GM13977 (cell line): ENCODE measurements at places on chromosomes 2 and 18.

DNA sequence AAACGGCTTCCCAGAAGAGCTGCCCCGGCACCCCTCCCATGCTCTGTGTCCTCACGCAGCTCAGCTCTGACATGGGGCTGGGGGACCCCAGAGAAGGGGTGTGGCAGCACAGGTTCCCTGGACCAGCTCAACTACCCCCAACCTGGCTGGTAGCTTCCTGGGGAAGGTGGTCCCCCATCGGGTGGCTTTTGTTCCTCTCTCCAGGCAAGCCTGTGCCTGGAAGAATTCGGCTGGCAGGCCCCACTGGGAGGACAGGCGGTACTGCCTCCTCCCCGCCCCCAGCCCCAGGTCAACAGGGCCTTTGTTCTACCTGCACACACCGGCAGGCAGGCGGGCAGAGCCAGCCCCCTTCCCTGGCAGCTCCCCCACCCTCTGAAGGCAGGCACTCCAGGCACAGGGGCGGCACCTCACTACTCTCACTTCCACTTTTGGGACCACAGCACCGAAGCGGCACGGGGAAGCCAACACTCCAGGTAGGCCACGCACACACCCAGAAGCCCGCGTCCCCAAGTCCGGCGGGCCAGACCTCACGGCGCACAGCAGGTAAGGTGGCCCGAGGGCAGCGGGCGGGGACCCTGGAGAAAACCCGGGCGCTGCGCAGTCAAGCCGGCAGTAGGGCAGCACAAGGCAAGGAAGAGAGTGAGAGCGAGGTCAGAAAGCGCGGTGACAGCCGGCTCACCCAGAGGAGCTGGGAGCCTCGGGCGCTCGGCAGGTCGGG, 1.3 kb downstream of the HS6ST1 start:
- peak; percentile 78 for DNase-seq

GRCh38 chr2:106096299-106097037, 97.6 kb downstream of the UXS1 start:
- DNase-seq = no peak

- DNase-seq = no peak
These were observed 6.1 kb downstream of the STK11IP start for GRCh38 chr2:219603771-219604170.

DNA sequence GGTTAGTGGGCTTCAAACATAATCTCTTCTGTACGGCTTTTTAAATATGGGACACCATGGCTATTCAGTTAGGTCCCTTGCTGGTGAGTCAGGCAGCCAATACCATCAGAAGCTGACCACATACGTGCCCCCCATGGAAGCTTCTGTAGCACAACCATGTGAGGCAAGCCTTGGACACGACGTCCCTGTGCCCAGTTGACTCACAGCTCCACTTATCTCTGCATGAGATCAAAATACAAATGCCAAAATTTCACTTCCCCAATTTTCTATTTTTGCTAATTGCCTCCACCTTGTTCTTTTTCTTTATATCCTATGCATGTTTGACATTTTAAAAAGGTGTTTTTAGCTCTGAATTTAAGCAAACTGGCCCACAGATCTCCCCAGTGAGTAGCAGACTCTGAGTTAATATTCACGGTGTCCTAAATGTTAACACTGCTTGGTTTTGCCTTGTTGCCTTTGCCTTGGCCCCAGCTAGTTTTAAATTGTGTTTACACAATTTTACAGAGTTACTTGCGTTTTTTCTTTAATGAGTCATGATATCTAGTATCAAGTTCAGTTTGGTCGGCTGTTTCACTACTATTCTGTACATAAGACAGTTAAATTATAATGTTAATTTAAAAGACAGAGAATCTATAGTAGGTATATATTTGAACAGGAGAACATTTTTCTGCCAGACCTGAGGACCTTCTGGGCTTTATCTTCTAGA, 77.5 kb downstream of the CDCA7 start:
- no peak for DNase-seq

- DNase-seq = no peak
These were observed 68.2 kb downstream of the ZNF521 start for GRCh38 chr18:25283781-25284180.

DNA sequence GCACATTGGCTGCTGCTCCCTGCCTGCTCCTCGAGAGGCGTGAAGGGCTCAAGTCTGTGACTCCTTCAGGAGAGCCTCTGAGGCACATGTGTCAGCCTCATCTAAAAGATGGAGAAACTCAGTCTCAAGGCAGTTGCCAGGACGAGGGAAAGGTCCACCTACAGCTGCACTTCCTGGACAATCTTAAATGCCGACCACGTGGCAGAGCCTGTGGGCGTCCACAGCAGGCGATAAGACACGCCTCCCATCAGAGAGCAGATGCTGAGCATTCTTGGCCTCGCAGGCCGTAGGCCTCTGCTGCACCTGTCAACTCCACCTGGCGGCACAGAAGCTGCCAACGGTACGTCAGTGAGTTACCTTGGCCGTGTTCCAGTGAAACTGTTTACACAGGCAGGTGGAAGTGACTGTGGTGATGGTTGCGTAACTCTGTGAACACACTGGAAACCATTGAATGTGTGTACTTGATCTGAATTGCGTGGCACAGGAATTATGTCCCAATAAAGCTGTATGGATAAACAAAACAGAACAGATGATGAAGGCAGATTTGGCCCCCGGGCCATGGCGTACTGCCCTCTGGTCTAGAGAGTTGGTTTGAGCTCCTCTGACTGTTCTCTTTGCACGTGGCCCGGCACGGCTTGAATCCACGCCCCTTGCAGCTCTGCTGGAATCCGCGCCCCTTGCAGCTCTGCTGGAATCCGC, 114.5 kb downstream of the RNF144A start:
- no peak for DNase-seq

- no peak for DNase-seq
These were observed 48.8 kb downstream of the ALPK2 start for GRCh38 chr18:58580078-58580477.

DNA sequence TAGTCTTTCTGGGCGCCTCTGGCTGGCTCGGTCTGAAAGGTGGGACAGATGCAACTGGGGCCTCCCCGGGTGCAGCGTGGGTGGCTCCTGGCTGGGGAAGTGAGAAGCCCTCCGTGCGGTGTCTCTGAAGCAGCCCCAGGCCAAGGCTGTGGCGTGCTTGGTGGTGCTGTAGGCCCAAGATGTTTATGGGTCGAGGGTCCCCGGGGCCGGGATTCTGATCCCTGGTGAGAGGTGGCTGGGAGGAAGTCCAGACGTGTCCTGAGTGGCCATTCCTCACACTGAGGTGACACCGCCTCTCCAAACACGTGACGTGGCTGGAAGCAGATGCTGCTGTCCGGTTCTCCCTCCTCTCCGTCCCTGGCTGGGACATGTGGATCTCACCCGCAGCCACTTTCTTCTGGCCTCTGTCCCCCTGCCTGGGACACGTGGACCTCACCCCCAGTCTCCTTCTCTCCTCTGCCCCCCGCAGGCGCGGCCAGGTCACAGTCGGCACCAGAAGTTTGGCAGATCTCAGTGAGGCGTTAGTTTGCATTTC, 12.6 kb downstream of the RTP5 start:
- peak; percentile 83 for DNase-seq

GRCh38 chr2:118975133-118975532, 33.1 kb downstream of the MARCO start:
- no peak for DNase-seq

DNA sequence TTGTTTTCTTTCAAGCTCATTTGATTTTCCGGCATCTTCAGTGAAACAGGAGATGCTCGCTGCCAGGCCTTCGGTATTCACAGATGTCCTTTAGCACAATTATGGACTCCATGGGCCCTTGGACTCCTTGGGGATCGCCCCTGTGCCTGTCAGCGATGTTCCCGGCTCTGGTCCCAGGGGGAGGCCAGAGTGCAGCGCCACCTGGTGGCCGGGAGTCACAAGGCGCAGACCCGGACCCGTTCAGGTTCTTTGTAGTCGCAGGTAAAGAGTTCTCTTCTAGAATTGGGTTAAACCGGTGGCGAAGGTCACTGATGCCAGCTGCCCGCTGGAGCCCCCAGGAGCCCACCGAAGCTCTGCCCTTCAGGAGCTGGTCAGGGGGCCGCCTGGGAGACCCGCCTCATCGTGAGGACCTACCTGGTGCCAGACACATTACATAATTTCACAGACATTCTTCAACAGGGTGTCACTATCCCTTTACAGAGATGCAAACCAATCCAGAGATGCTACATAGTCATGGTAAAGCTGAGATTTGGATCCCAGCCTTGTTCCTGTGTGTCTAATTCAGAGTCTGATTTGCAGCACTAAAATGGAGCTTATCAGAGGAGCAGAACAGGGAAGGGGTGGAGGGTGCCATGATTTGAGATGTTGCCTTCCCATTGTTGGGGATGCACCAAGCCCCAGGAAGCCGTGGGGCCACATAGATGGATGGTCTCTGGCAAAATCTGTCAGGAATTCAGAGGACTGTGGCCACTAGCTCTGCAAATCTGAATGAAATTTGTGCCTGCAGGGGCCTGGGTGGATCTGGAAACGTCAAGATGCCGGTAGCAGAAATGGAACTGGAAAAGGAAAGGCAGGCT, 6.0 kb upstream of the INPP5D start:
- DNase-seq = peak; percentile 90

- no peak for DNase-seq
These were observed 628 bp upstream of the PTPN2 start for GRCh38 chr18:12884406-12885323.

- no peak for DNase-seq
These were observed 41.5 kb upstream of the PUM2 start for GRCh38 chr2:20391951-20392699.

GRCh38 chr2:148529745-148530144, 114.8 kb upstream of the EPC2 start:
- DNase-seq = no peak

DNA sequence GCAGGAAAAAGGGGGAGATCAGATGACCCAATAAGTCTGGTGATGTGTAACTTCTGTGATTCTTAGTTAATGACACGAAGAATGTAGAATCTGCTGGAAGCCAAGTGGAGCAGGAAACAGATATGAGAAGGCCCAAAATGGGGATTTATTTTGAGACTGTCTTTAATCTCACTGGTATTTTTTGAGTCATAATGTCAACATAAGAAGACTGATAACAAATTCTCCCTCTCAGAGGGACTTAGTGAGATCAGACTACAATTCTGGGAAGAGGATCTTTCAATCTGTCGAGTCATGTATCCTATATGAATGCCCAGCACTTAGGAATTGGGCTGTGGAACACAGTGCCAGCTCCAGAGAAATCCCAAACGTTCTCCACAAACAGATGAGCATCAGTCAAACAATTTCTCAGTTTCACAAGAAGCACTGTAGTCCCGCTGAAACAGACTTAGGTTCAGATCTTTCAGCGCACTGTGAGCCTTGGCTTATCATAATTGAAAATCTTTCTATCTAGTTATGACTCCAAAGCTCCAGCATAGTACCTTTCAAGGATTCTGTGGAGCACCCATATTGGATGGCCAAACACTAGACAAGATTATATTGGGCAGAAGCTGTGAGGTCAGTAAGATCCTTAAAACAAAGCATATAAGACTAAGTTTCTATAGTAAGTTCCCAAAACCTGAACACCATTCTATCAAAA, 738.2 kb downstream of the LRP1B start:
- DNase-seq = no peak

DNA sequence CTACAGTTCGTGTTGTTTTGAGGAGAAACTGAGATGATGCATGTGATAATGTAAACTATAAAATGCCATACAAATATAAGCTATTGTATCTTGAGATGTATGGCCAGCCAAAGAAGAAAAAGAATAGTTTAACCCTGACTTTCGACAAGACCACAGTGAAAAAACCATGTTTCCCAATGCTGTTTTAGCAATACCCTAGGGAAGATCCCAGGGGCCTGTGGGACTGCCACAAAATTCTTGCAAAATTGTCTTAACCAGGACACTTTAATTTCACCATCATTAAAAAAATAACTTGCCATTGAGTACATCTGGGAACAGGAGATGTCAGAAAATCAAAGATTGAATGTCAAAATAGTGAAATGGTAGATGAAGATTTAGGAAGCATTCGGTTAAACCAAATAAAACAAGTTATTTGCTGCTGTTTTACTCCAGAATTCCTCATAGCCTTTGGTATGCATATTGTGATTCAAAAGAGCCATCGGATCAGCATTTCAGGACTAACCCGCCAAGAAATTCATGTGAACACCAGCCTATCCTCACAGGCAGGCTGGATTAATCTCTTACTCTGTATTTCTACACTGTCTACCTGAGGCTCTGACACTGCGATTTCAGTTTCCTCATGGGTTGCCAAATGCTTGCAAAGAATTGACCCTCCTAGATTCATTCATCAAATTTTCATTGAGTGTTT, 49.0 kb upstream of the SP3 start:
- no peak for DNase-seq

GRCh38 chr2:178530131-178530530, 49.9 kb downstream of the PLEKHA3 start:
- no peak for DNase-seq

- no peak for DNase-seq
These were observed 197.4 kb upstream of the SPHKAP start for GRCh38 chr2:228378696-228379425.

DNA sequence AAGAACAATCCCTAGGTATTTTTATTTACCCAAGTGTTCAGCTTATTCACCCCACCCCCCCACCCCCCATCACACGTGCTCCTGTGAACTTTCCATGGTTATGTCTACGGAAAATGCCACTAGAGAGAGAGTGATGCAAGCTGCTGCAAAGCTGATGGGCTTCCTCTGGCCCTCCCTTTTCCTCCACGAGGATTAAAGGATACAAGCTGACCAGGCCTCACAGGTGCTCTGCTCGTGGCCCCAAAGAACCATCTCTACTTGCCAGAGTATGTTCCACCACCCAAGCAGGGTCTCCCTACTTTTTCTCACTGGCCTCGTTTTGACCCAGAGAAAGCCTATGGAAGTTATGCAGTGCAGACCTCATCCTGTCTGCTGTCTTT, 342.6 kb downstream of the CELF4 start:
- DNase-seq = no peak

DNA sequence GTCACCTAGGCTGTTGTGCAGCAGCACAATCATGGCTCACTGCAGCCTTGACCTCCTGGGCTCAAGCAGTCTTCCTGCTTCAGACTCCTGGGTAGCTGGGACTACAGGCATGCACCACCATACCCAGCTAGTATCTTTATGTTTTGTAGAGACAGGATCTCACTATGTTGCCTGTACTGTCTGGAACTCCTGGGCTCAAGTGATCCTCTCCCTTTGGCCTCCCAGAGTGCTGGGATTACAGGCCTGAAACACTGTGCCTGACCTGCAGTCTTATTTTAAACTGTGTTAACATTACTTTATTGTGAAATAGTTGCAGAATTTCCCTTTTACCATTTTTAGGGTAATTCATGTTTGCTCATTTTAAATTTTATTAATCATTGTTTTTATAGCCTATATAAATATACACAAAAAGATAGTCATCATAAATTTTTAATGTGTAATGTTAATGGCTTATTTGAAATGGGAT, 24.6 kb downstream of the EML4 start:
- DNase-seq = no peak
